ENCODE measurements at places on chromosomes 16 and 17.

DNA sequence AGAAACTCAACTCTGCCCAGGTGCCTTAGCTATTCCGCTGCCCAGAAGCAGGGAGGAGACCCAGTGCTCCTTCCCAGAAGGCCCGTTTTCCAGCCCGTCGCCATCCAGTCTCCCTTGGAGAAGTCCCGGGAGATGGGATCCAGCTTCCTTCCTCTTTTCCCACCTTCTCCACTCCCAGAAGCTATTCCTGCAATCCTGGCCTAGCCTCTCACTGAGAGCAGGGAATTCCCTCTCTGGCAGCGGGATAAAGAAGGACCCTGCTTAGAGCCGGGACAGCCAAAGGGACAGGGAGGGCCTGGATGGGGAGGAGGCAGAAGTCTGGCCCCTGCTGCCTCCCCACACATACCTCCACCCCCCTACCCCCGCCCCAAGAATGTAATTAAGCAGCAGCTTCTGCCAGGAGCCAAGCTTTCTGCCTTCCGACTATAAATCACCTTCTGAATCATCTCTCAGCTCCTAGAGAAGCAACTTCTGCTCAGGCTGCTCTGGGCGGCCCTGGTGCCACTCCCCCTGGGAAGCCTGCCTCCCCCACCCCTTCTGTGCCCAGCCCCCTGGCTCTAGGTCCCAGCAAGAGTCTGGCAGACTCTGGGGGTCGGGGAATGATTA, 6.4 kb downstream of the WNT3 start:
- DNase-seq: no peak

- DNase-seq: no peak
Measured at GRCh38 chr16:85270374-85270773, 158.1 kb upstream of the CIBAR2 start.

GRCh38 chr16:49453983-49454382, 80.4 kb downstream of the C16orf78 start:
- no peak for DNase-seq

GRCh38 chr16:23917621-23918020, 81.8 kb downstream of the PRKCB start:
- no peak for DNase-seq

- no peak for DNase-seq
Measured at GRCh38 chr17:15106540-15106939, 158.6 kb downstream of the PMP22 start.

DNA sequence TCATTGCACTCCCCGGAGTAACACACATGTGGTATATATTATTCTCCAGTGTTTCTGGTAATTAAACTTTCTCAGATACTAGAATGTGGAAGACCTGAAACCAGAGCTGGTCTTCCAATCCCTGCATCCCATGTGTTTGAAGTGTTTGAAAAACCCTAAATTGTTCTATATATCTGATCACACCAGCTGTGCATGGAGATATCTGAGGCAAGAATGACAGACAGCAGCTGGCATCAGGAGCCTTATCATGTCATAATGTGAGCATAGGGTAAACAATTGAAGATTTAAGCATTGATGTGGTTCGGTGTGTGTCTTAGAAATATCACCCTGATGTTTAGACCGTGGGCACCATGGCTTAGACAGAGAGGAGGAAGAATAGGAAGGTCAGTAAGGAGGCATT, 251.0 kb downstream of the CDH11 start:
- no peak for DNase-seq

DNA sequence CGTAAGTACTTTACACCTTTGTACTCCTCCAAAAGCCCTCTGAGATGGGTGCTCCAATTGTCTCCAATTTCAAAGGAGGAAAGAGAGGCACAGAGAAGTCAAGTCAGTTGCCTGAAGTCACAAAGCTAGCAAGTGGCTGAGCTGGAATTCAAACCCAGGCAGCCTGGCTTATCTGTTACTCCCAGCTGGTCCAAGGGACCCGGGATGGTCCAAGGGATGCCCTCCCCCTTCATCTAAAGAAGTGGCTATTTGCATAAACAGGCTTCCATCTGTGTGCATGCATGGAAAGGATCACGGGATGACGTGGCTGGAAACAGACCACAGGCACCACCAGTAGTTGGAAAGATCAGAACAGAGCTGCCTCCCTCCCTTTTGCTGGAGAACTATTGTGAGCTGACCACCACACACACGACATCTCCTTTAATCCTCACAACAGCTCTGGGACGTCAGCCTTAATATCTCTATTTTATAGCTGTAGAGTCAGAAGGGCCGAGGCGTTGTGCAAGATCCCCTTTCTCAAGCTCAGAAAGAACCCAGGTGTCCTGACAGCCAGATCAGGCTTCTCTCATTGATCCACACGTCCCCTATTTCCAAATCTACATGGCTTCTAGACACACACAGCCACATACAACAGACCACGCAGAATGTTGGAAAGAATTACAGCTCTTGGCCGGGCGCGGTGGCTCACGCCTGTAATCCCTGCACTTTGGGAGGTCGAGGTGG, 10.9 kb upstream of the COL1A1 start:
- DNase-seq: no peak

DNA sequence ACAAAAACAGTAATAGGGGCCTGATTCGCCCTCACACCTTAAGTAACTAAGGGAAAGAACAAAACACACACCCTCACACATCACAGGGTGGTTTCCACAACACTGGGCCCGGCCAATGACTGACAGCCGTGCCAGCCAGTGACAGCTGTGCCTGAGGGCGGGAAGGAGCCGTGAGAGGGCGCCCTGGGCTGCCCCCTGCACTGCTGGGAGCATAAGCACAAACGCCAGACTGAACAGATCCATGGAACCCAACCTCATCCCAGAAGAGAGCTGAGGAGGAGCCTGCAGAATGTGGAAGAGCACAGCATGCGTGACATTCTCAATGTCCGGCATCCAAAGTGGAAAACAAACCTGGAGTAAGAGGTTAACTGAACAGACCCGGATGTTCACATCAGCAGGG, 16.0 kb downstream of the CSNK1D start:
- DNase-seq: peak; percentile 65

GRCh38 chr16:4090351-4090851, 25.8 kb downstream of the ADCY9 start:
- DNase-seq: no peak

- DNase-seq: no peak
Measured at GRCh38 chr17:64218066-64218465, 45.0 kb downstream of the TEX2 start.

- no peak for DNase-seq
Measured at GRCh38 chr17:6668727-6669425, 17.3 kb downstream of the C17orf100 start.

- DNase-seq: no peak
Measured at GRCh38 chr17:76131692-76132573, 9.1 kb downstream of the FOXJ1 start.

DNA sequence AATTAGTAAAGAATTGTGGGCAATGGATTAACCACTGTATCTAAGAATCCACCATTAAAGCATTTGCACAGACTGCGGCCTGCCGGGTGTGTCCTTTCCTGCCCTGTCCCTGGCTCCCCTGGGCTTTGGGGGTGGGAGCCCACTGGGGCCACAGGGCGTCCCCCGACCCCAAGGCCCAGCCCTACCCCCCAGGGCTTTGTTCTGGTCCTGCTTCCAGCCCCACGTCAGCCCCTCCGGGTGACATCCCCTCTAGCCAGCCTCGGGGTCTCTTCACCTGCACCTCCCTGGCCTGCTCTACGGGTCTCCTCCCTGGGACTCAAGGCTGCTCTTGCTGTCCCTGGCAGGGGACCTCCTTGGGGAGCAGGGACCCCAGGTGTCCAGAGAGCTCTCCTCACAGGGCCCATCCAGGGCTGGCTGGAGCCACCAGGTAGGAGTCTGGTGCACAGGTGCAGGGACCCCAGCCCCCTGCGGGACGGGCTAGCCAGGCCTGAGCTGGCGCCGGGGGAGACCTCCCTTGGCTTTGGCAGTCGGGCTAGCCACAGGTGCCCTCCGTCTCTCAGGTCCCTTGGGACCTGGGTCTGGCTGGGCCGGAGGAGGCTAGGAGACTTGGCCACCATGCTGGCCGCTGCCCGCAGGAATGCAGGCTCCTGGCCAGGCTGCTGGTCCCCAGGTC, 6.4 kb upstream of the BAIAP3 start:
- no peak for DNase-seq

- DNase-seq: no peak
Measured at GRCh38 chr16:57791195-57791892, 10.9 kb downstream of the KIFC3 start.

DNA sequence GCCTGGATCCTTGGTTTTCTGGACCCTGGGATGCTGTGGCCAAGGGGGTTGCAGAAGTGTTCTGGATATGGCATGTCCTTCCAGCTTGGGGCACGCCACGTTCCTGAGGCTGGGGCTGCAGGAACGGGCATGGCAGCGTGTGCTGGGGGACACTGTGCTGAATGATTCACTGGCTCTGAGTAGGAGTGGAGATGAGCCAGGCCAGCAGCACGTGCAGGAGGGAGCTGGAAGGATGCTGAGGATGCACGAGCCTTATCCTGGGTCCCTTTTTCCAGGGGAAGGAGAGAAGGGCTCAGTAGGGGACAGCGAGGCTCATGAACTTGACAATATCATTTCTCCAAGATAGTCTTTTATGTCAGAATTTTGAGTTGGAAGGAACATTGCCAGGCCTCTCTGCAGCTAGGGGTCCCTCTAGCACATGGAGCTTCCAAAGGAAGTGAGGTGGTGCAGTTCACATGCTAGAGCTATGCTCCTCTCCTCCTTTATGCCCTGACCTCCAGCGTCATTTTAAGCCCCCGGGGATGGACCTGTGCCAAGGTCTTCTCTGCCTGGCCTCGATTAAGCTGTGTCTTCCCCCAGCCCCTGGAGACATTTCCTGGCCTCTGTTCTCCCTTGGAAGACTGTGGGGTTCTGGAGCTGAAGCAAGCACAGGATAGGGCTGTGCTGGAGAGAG, 125.9 kb downstream of the OR1D5 start:
- no peak for DNase-seq

GRCh38 chr17:47802341-47803022, 19.1 kb downstream of the OSBPL7 start:
- peak; percentile 84 for DNase-seq

DNA sequence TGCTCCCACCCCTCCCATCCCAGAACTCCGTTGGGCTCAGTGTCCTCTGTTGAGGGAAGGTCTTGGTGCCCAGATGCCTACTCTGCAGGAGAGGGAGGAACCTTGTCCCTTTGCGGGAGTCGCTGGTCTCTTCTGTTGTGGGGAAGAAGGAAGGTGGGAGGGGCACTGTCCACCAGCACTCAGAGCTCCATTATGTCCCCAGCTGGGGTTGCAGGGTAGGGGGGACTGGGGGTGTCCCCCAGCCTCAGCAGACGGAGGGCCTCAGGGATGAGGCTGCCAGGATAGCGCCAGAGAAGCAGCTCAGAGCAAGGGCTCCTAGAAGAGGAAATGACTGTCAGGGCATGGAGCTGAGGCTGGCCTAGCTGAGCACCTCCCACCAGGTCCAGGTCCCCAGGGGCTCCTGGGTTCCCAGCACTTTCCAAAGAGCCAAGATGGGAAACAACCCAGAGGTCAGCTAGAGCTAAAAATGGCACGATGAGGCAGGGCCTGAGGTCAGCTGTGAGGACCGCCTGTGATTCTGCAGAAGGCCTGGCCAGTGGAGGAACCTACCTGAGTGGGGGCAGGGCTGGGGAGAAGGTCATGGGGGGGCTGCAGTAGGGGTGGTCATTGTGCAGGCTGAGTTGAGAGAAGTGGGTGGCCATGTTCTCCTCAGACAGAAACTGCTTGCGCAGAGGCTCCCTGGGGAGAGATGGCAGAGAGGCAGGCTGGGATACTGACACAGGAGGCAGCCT, 893 bp downstream of the HCFC1R1 start:
- DNase-seq: no peak

DNA sequence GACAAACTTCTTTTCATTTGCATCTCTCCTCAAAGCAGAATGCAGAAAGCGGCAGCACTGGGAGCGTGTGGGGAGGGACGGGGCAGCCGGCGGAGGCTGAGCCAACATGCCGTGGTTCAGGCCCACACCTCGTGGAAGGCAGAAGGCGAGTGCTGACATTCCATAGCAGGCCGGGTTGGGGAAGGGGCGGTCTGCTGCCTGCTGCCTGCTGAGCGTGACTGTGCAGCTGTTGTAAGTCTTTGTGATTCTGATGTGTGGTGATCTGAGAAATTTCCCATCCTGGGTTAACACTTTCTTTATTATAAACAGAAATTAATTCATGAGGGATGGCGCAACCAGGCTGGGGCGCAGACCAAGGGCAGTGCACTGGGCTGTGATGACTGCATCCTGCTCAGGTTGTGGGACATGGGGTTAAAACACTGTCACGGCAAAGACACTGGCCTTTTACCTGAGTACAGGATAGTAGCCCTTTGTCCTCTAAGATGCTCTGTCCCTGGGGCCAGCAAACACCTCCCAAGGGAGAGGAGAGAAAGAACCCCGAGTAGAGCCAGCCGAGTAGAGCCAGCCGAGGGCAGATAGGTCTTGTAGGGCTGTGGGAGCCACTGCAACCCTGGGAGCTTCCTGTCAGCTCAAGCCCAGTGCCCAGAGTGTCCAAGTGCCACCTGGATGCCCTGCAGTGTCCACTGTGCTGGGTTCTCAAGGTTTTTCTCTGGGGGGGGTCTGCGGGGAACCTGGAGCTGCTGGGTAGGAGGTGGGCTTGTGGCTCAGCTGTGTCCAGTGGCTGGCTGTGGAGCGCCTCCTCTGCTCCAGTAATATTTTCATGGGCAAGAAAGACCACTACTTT, 8.8 kb upstream of the DNASE1 start:
- peak; percentile 83 for DNase-seq

GRCh38 chr17:61495161-61495857, 43.1 kb downstream of the TBX4 start:
- no peak for DNase-seq

GRCh38 chr17:82179412-82179811, 33.2 kb downstream of the CCDC57 start:
- no peak for DNase-seq

DNA sequence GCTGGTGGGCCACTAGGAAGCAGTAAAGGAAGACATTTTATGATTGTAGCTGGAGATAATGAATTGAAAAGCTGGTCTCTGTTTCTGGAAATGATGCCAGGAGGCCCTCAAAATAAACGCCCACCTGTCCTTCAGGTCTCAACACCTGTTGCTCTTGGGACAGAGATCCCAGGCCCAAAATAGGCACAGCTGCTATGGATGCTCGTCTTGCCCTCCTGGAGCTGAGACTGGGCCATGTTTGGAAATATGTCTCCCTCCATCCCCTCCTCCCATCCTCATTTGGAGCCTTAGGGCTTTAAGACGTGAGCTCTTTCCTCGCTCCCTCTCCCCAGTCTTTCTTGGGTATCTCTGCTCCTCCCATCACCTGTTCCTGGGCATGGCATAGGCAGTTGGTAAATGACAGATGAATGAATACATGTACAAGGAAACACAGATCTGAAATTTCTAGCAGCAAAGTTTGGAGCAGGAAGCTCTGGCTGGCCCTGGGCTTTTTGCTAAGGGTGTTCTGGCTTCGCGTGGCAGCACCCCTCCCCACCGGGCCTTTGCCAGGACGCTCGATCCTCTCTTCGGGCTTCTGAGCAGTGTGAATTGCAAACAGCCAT, 33.3 kb downstream of the MYH3 start:
- no peak for DNase-seq

GRCh38 chr16:3188925-3189825, 1.2 kb downstream of the OR1F1 start:
- DNase-seq: peak; percentile 32
